ENCODE measurements at places on chromosomes 2 and 18.
A peak's percentile ranks its signal among the peaks of the same experiment; 100 is the strongest.

DNA sequence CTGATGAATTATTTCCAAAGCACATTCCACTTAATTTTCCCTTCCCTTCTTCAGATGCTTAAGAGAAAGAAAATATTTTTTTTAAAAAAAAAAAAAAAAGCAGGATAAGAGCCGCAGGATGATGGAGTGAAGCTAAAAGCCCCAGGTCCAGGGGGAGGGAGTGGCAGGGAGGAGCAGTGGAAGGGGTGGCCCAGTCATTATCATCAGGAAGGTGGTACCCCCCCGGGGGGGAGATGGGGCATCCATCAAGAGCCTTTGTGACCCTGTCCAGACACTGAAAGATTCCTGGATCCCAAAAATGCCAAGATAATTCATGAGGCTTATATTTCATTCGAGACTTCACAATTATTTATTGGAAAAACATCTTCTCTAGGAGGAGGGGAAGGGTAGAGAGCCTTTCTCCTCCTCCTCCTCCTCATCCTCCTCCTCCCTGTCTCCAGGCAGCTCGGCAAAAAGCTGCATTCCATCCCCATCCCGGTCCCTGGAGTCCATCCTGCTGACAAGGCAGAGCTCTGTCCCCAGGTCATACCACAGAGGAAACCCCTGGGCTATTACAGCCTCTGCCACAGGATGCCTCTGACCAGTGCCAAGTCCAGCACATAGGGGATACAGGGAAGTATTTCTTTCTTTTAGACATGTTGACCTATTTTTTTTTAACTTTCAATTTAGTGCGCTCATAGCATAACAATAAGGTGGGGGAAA is 125.3 kb downstream of the TWIST2 start:
- DNase-seq: no peak

DNA sequence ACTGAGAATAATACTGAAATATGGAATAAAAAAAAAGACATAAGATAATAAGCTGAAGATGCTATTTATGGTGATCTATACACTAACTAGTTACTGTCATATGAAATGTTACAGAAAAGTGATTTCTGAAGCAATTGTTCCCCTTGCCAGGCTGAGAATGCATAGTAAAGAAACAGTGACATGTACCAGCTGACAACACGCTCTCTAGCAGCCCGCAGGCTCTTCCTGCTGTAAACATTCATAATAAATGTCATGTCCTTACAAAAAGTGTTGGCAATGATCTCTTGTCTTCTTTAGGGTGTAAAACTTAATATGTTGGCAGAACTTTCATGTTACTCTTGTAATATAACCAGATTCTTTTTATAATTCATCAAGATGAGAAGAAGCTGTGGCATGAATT is 1171.3 kb downstream of the DSC3 start:
- DNase-seq: no peak

GRCh38 chr2:110748489-110748867 is 16.1 kb downstream of the ACOXL start:
- no peak for DNase-seq

DNA sequence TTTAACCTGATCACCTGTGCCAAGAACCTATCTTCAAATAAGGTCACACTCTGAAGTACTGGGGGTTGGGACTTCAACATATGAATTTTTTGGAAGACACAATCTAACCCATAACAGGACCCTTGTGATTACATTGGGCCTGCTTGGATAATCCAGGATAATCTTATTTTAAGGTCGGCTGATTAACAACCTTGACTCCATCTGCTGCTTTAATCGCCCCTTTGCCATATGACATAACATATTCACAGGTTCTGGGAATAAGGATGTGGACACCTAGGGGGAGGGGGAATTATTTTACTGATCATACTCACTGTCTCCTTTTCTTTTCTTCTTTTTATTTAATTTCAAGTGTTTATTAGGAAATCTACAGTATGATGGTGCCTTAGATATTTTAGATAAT is 34.8 kb downstream of the CDH20 start:
- DNase-seq: no peak

DNA sequence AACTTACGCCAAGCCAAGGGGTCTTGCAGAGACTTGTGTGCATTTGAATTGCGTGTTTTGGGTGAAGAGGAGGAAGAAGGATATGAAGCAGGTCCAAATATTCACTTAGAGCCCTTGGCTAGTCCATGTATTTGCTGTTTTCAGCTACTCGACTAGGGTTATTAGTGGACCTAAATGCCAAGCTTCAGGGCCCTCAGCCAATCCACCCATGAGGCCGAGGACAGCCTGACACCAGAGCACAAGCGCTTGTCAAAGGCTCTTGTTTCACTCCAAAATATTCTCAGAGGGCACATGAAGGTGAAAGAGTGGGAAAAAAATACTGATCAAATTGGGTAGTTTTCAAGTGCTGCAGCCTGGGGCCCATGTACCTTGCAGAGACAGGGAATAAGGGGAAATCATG is 174.8 kb upstream of the ACAA2 start:
- no peak for DNase-seq

DNA sequence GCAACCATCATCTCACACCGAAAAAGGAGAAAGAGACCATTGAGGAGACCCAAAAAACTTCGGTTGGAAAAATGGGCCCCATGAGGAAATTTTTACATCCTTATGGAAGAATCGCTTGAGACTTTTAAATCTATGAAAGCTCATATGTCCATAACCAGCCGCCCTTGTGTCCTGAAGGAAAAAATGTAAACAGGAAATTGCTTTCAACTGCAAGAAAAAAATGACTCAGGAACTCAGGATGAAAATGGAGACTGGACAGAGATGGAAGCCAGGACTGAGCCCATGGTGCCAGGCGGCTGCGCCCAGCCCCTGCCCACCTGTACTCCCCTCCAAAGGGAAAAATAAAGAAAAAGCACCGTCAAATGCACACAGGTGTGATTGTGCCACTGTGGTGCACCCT is 81.5 kb upstream of the SLC66A3 start:
- no peak for DNase-seq

DNA sequence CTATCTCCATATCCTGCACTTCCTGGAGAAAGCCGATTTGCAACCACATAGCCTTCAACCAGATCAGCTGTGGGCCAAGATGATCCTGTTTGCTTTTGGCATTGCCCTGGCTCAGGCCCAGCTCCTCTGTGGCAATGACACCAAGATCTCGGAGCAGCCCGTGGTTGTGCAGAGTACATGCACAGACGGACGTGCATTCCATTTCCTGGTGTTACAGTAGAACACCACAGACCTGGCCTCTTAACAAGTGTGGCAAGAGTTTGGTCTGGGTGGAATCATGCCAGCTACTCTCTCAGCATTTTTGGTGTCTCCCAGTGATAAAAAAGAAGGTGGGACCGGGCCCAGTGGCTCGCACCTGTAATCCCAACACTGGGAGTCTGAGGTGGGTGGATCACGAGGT is 20.0 kb downstream of the MALT1 start:
- DNase-seq: no peak

DNA sequence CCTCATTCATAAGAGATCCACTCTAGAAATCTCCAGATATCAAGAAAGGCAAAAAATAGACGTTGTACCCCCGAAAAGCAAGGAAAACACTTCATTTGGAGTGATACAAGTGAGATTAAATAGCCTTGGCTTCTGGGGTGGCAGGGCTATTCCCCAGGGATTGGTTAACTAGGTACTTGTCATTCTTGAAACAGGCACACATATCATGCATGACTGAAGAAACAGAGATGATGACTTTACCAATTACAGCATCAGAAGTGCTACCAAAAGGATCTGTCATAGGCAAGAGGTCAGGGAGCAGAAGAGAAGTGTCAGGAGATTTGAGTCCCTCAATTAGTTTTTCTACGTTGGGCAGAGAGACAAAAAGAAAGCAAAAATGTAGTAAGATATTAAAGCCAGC is 45.2 kb upstream of the NFU1 start:
- DNase-seq: no peak

DNA sequence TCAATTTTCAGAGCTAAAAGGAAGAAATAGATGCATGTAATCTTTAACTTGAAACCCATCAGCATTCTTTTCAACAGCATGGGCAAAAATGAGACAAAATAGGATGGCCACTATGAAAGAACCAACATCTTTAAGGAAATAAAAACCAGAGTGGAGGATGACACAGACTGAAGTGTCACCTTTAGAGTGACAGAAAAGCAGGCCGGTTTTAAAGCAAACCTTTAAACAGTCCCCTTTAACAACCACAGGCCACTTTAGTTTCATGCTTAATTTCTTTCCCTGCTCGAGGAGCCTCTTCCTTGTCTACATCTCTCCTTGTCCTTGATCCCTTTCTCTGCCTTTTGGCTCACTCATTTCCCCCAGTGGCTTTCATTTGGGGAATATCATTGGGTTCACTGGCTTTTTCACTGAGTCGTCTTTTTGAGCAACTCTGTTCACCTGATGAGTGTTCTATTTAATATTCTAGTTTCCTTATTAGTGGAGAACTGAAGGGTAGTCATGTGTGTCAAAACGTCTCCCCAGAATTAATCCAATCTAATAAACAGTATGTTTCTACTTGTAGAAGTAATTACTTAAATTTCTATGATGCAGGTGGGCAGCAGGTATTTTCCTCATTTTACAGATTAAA is 72.5 kb downstream of the DOCK10 start:
- DNase-seq: no peak

GRCh38 chr2:165634855-165635254 is 159.2 kb downstream of the GALNT3 start:
- DNase-seq: no peak

DNA sequence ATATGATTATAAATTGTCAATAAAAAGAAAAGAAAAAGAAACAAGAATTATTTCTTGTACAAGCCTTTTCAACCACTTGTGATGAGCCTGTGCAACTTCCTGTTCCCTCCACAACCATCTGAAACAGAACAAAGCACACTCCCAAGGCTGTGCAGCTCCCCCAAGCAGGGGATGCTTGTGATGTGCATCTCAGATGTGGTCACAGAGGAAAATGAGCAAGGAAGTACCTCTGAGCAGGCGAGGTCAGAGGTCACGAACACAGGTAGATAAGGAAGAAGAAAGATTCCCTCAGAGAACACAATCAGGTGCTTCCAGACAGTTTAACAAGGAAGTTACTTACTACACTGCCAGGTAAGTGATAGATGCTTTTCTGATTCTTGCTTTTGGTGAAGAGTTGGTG is 274.8 kb upstream of the SLC39A10 start:
- DNase-seq: no peak

DNA sequence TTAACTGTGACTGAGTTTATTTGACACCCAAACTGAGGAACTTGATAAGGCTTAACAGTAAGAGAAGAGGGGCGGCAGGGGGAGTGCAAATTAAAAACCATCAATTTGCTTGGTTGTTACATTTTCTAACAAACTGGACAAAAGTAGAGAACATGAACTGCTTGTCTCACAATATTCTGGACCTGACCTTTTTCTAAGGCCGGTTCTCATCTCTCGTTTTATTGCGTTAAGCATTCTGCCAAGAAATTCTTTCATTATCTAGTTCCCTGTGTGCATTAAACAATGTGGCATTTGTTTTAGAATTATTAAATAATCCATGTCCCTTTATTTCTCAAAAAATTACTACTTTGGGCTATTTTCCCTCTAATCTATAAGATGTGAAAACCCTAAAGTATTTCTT is 565.2 kb upstream of the PKDCC start:
- DNase-seq: no peak

DNA sequence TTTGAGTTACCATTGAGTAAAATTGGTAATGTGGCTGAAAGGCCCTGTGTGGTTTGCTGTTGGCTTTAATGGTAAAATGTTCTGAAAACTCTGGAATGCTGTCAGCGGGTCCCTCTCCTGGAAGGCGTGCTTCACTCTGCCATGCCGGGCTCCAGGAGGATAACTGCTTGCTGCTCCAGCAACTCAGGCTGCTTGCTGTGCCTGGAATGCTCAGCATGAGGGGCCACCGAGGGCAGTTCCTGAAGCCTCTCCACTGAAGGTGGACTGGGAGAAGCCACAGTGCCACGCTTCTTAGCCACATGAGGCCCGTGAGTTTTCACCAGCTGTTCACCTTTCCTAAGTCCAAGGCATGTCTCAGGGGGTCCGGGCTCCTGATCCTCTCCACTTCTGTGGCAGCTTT is 90.4 kb upstream of the FAM110C start:
- DNase-seq: no peak

- DNase-seq: no peak
Observed at GRCh38 chr2:58896638-58897037, 655.5 kb upstream of the FANCL start.

GRCh38 chr2:16860627-16861026 is 195.0 kb upstream of the CYRIA start:
- no peak for DNase-seq

DNA sequence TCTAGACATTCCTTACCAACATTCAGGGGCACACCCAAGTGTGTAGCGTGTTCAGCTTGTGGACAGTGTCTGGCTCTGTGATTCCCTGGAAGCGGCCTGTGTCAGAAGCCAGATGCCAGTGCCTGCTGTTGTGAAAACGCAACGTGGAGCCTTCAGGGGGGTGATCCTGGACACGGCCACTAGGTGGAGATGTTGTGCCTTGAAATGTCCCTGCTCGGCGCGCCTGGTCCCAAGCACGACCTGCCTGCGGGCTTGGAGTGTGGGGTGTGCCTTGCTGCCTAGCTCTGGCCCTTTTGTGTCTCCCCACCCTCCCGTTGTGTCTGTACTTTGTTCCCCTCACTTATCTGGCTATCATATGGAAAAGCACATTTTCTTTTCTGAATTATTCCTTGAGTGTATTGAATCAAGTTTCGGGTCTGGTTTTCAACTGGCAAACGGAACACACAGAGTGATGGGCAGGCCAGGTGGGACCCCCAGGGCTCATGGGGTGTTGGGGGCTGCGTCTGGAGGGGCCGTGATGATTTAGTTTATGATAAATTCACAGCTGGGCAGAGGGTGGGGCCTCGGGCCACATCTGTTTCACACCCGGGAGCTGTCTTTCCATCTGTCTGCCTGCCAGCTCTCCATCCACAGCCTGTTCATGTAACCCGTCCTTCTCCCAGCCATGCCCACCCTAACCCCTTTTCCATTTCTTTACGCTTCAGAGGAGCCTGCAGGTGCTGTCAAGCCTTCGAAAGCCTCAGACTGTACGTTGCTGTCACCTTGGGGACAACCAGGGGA is 95.5 kb downstream of the DYSF start:
- DNase-seq: peak; percentile 38

- DNase-seq: no peak
Observed at GRCh38 chr2:180508458-180508857, 471.9 kb upstream of the UBE2E3 start.

GRCh38 chr2:36461039-36461681 is 105.6 kb downstream of the CRIM1 start:
- no peak for DNase-seq

DNA sequence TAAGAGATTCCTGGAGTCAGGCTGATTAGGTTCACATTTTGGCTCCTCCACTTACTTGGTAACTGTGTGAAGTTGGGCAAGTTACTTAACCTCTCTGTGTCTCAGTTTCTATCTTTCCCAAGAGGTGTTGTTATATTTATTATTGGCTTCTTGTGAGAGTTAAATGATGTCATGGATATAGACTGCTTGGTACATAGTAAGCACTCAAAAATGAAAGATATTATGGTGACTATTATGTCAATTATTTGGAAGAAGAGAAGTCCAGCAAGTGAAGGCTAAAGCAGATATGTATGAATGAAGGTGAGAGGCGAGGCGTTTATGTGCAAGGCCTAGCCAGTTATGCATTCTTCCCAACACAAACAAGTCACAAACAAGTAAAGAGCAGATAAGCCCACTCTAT is 417.4 kb downstream of the TSN start:
- DNase-seq: no peak

All from stimulated activated CD8-positive, alpha-beta memory T cell treated with anti-CD3 and anti-CD28 coated beads, Interleukin-15, amount 100 ng/mL, for 1 hour (primary cell).